ENCODE measurements at places on chromosomes 5 and 9.

GRCh38 chr9:85421641-85422040 lies 320.1 kb downstream of the AGTPBP1 start:
- DNase-seq: no peak

GRCh38 chr5:75043633-75044264 lies 8.6 kb downstream of the GCNT4 start:
- no peak for DNase-seq

GRCh38 chr9:75467142-75467541 lies 378.8 kb downstream of the OSTF1 start:
- DNase-seq: no peak

GRCh38 chr5:122126177-122126755 lies 3.1 kb upstream of the ZNF474 start:
- no peak for DNase-seq

DNA sequence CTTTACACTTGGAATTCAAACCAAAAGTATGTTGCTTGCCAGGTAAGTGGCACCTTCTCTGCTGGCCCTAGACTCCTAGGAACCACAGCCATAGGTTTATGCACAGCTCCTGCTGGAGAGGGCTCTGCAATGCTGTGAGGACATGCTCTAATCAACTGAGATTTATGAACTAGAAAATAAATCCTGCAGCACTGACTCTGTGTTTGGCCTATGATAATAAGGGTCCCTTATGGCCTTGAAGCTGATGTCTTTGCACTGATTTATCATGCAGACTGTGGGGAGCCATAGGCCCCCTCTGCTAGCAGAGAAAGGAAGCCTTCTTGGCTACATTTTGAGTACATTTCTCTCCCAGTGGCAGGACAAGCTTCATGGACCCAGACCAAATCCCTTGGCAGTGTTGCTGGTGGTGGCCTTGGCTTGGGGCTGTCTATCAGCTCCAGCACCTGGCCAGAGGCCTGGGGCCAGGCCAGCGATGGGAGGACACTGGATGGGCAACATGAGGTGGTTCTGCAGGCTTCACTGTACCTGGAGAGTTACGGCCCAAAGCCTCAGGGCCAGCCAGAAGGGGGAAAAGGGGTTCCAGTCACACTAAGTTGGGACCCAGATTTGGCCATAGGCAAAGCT lies 178.0 kb downstream of the SEMA6A start:
- DNase-seq: no peak

GRCh38 chr9:89362647-89363310 lies 44.5 kb downstream of the SECISBP2 start:
- no peak for DNase-seq

DNA sequence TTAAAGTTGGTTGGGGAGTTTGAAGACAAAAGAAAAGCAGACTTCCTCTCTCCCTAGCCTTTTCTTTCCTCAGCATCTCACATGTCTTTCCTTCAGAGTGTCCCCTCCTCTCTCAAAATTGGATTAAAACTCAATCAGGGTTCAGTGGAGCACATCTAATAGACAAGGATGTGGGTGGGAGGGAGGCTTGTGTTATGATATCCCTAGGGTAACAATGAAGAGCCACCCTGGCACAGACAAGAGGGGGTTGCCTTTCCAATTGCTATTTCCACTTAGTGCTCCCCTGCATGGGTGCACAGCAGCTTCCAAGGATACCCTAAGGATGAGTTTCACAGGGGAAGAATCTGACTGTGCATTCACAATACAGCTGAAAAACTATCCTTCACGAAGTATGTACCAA lies 585.2 kb upstream of the C9orf72 start:
- no peak for DNase-seq

DNA sequence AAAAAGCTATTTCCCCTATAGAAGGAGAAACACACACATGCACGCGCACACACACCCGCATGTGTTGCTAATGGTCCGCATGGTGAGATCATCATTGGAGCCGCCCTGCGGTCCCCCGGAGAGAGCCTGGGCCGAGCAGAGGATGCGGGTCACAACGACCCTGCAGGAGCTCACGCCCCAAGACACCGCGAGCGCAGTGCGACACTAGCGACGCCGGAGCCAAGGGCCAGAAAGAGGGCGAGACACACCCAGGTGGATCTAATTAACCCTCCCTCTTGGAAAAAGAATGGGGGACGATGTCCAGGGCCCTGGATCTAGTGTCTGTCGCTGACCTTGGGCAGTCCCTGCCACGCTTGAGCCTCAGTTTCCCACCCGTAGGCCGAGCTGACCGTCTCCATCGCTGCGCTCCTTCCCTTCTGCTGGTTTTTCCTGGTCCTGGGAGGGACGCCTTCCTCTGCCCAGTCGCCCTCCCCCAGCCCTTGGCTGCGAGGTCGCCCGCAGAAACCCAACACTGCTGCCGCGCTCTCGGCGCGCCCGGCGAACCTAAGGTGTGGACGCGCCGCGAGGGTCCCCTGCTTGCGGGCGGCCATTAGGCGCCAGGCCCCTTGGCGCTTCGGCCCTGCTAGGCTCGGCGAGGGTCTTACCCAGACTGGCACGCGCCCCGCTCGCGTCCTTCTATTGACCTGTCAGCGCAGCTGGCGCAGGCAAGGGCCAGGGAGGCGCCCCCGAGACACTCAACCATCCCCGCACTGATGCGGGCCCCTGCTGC lies 47.5 kb upstream of the RNF20 start:
- no peak for DNase-seq

- no peak for DNase-seq
Measured at GRCh38 chr9:12674961-12675360, 18.2 kb upstream of the TYRP1 start.

- no peak for DNase-seq
Measured at GRCh38 chr9:114083666-114084065, 5.6 kb upstream of the AMBP start.

- DNase-seq: no peak
Measured at GRCh38 chr9:78383130-78383529, 86.2 kb downstream of the PSAT1 start.

GRCh38 chr9:129309906-129310305 lies 131.8 kb upstream of the IER5L start:
- DNase-seq: no peak

DNA sequence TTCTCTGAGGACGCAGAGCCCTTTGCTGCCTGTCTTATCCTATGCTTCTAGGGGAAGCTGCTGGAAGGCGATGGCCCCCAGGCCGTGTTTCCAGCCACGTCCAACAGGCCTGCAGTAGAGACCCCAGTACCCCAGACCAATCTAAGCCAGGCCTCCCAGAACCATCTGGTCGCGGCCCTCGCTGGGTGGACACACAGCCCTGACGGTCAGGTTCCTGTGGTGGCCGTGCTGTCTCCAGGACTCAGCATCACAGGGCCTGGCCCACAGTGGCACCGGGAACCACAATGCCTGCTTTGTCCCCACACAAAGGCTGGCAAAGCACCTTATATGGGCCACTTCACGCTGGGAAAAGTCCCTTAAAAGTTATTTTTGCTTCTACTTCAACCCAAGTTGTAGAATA lies 44.5 kb downstream of the SEMA4D start:
- no peak for DNase-seq

DNA sequence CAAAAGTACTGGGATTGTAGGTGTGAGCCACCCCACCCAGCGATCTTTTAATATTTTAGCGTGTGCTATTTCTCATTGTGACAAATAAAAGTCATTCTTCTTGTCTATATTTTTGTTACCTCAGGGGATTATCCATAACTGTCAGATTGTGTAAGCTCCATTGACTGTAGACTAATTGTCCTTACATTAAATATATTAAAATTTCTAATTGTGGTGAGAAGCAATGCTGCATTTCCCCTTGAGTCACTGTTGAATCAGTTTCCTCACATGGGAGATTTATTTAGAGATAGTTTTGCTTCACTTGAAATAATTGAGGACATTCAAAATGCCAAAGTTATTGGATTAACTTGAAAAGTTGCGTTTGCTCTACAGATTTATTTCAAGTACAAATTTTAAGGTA lies 782.4 kb upstream of the WWC1 start:
- DNase-seq: no peak

Measured in stimulated activated CD4-positive, alpha-beta T cell treated with anti-CD3 and anti-CD28 coated beads, Interleukin-4, amount 100 ng/mL, for 4 hours (primary cell).